ENCODE measurements at places on chromosomes 3 and 15. TPM values are rescaled to one million over a fixed set of nuclear protein-coding genes. Genes with fewer than 3 reads are reported as not detected.

Gene TNFAIP8L3
- total RNA-seq = not detected

Gene RETNLB
- total RNA-seq = not detected

Gene PRR20G
- total RNA-seq = not detected

Gene PXK
- total RNA-seq = 12.4 TPM

- no peak for DNase-seq
Observed at GRCh38 chr15:83288381-83288801, 3.9 kb upstream of the BNC1 start.

- no peak for DNase-seq
Observed at GRCh38 chr3:111862415-111862814, 3.4 kb downstream of the PHLDB2 start.

DNA sequence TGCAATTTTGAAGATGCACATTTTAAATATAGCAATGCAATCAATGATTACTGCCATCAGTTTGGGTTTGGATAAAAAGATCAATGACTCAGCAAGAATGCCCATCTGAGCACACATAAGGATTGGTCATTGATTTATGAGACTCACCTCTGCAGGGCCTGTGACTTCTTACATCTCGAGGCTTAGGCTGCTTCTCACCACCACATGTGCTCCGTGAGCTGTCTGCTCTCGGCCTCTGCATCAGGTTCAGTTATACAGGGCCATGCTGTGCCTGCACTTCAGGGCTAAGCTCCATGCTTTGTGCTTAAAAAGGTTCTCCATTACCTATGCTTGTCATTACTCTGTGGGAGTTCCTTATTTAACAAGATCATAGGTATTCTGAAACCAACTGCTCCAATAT, 887.5 kb downstream of the DIPK2A start:
- no peak for DNase-seq

- no peak for DNase-seq
Observed at GRCh38 chr3:118909763-118910162, 124.9 kb downstream of the IGSF11 start.

GRCh38 chr3:150374975-150375374, 33.1 kb upstream of the TSC22D2 start:
- DNase-seq = no peak

- DNase-seq = no peak
Observed at GRCh38 chr15:25408428-25408827, 30.4 kb downstream of the UBE3A start.

DNA sequence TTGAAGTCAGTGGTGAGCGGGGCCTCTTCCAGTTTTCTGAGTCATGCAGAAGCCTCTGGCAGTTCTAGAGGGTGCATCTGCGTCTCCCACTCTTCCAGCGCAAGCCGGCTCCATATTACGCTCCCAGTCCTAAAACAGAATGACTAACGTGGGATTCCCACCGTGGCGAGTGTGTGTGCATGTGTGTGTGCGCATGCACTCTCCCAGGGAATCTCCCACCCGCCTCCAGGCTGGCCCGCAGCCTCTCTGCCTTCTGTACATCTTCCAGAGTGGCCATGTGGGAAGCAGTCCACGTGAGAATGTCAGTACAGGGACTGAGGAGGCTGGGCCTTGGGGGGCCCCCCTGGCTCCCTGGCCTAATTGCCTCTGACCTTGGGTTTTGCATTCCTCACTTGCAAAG, 87.7 kb downstream of the LSM3 start:
- no peak for DNase-seq

GRCh38 chr15:70932397-70932796, 39.8 kb downstream of the LRRC49 start:
- DNase-seq = peak; percentile 4

GRCh38 chr15:91338766-91339165, 238.7 kb downstream of the SV2B start:
- DNase-seq = no peak

- no peak for DNase-seq
Observed at GRCh38 chr3:119731560-119732343, 28.9 kb downstream of the CFAP91 start.

GRCh38 chr15:73389971-73390544, 21.3 kb upstream of the HCN4 start:
- no peak for DNase-seq

- no peak for DNase-seq
Observed at GRCh38 chr3:94106268-94106667, 43.4 kb downstream of the NSUN3 start.

- no peak for DNase-seq
Observed at GRCh38 chr15:52183562-52184173, 7.5 kb downstream of the GNB5 start.

- DNase-seq = no peak
Observed at GRCh38 chr15:78390826-78391225, 47.2 kb upstream of the IREB2 start.

DNA sequence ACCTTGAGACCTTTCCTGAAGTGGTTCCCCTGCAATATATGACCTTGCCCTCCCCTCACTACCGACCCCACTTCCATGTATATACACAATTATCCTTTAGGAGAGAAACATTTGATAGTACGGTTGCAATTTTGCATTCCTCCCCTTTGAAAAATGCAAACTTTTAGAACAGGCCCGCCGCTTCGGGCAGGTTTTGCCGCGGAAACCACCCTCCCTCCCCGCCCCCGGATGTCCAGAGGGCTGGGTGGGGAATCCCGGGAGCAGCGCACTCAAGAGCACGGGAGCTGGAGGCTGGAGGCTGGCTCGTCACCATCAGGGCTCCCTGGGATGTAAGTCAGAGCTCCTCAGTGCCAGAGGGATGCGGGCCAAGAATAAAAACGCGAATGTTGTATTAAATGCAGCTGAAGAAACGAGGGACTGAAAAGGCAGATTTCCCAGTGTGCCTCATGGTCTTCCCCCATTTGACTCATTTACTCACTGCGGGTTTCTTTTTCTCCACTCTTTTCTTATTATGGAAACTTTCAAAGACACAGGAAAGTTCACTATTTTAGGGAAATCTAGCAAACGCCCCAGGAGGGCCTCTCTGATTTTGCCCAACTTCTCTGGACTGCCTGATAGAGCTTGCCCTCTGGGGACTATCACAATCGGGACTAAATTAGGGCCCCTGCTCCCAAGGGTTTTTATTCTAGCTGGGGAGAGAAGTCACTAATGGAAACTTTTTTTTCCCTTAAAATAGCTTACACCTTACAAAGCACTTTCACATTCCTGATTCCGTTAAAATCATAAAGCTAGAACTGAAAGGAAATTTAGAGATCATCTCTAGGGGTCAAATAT, 2.9 kb upstream of the USP3 start:
- no peak for DNase-seq

DNA sequence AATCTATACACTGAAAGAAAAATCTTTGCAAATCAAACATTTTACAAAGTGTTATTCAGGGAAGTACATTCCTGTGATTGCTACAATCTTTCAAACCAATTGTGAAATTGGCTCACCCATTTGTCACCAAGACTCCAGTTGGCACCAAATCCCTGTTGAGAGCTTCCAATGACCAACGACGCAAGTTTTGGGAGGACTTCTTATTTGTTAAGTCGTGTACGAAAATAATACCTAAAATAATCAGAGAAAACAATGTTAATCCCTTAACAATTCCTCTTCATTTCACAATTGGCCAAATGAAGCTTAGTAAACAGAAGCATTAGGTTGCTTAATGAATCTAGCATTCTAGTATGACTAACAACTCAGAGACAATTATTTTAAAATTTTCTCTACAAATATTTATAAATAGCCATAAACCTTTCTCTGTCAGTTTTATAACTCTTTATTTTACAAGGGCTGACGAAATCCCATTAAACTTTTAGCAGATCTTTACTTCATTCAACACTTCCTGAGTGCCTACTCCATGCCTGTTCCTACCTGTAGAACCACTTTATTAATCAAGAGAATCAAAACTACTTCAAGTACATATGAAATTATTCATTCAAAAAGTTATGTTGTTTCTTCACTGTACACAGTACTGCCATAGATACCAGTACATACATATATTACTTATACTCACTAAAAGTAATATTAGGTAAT, 24.0 kb upstream of the HGD start:
- no peak for DNase-seq

Measured in epithelial cell of proximal tubule (primary cell).